ENCODE measurements at places on chromosomes 5 and 9.
A peak's percentile ranks its signal among the peaks of the same experiment; 100 is the strongest.

- DNase-seq, result no peak
These were observed 70.0 kb upstream of the SSBP2 start for GRCh38 chr5:81820863-81821262.

DNA sequence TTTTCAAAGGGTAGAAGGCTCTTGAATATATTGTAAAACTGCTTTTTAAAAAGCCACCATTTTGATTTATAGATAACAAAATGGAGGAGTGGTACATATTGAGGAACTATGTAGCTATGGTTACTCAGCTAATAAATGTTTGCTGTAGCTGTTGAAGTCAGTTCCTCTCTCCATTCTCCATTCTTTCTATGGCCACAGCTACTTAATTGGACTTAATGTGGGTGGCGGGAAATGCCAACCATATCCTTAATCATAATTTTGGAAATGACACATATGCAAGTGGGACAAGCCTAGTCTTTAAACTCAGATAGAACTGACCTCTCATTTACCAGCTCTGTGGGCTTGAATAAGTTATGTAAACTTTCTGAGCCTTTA is 10.6 kb downstream of the CDKN2A start:
- no peak for DNase-seq

DNA sequence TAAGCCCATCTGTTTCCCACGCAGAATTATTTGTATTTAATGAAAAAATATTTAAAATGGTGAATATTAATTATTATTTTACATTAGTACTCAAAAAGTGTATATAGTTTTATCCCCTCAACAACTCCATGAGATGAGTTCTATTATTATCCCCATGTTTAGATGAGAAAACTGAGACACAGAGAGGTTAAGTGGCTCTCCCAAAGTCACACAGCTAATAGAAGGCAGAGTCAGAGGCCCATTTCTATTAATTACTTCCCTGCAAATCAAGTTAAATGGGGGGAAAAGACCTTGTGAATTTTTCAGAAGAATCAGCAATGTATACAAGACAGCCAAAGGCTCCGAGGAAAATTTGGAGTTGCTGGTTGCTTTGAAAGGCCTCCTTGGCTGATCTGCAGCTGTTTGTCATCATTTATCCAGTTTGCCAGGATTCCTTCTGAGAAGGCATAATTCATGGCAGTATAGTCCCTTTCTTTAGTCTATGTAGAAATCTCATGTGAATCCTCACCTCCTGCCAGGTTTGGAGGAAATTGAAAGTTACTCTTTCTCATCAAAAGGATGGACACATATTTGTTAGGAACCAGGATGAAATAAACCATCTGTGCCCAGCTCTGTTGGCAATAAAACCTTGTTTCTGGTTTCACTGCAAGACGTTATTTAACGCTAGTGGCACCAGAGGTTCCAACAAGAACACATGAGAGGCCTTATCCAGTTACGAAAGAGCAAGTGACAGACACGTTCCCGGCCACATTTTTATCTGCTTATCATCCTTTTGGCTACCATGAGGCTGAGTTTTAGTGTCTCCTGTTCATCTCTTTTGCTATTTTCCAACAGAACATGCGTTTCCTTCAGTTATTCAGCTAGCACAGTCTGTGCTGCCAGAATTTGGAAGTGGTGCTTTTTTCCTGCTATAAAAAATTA is 621 bp downstream of the FYB1 start:
- DNase-seq, result peak; percentile 32

GRCh38 chr5:62124266-62124665 is 181.7 kb upstream of the KIF2A start:
- DNase-seq, result no peak

GRCh38 chr5:40603378-40603777 is 76.3 kb upstream of the PTGER4 start:
- DNase-seq, result no peak

DNA sequence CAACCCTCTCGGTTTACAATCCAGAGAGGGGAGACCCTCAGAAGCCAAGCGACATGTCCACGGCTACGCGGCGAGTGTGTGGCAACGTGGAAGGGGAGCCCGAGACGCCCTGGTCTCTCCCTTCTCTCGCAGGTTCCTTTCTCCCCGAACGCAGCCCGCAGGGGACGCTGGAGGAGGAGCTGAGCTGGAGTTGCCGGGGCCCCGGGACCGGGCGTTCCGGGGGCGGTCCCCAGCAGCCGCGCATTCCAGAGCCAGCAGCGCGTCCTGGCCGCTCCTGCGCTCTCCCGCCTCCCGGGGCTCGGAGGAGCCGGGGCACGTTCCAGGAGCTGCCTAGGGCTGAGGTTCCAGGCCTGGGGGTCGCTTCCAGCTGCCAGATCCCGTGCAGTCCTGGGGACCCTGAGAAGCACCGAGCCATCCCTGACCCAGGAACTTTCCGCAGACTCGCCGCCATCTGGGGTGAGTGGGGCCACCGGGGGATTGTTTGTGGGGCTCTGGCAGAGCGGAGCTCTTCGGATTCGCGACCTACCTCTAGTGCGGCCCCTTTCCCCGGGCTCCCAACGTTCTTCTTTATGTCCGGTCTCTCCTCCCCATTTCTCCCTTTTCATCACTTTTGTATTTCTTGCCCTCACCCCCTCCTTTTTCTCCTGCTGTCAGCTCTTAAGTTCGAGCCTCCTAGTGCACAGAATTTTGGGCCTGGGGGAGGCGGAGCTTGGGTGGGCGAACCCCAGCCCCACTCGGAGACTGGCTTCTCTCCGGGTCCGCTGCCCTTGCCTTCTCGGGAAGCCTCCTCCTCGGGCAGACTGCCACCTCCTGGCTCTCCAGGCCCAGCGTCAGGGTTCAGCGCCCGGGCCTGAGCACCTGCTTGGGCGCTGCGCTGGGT is at the start of gene SMIM3:
TSS of gene SMIM3 (plus strand) at position 241 of the 880 bp plus-strand sequence. CDS start 16,684 bp downstream, outside the sequence.
- peak; percentile 90 for DNase-seq

GRCh38 chr5:42168091-42168670 is 243.1 kb downstream of the FBXO4 start:
- DNase-seq, result no peak

GRCh38 chr9:122402403-122402871 is 31.6 kb downstream of the PTGS1 start:
- peak; percentile 89 for DNase-seq

DNA sequence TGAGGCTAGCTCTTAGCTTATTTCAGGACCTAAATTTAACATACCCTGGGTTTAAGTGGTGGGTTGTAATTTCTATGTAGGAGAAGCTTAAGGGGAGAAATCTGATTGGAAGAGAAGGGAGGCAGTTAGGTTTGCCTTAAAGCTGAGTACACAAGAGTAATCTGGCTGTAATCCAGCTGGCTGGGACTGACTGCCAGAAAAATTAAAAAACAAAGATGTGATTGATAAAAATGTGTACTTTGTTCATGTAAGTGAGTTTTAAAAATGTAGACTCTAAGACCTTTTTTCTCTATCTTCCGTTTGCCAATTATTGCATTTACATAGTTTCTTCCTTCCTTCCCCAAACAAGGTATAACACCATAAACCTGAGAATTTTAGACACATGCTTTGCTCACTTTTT is 17.5 kb upstream of the MSMP start:
- no peak for DNase-seq

DNA sequence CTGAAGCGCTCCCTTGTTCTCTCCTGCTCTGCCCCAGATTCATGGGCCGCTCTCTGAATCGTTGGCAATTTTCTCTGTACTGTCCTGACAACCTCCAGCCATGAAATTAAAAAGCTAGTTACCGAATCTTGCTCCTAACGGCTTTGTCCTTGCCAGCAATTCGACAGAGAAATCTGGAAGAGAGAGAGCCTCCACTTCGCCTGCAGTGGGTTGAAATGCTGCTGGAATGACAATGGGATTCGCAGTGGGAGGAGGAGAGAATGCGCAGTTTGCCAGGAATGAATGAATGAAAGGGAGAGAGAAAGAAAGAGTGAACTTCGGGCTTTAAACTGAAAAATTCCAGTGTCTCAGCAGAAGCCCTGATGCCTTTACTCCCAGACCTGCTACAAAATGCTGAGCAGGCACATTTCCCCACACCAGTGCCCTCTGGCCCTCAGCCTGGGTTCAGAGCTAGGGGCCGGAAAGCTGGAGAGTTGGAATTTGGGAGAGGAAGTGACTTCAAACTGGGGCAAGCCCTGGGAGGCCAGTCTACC is 11.5 kb upstream of the BOD1 start:
- DNase-seq, result no peak

DNA sequence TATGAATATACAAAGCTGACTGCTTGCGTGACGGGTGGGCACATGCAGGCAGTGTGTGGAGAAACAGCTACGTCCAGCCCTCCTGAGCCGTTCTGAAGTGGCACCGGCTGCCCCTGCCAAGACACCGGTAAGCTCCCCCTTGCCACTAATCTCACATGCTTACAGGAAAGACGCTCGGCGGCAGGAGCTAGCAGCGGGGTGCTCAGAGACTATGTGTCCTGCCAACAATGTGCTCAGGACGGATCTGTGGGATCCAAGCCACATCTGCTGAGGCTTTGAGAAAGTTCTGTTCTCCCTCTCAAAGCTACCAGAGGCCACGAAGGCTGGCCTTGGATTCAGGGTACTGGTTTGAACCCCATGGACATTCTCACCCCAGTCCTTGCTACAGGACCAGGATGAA is 157.2 kb upstream of the PHYKPL start:
- no peak for DNase-seq

DNA sequence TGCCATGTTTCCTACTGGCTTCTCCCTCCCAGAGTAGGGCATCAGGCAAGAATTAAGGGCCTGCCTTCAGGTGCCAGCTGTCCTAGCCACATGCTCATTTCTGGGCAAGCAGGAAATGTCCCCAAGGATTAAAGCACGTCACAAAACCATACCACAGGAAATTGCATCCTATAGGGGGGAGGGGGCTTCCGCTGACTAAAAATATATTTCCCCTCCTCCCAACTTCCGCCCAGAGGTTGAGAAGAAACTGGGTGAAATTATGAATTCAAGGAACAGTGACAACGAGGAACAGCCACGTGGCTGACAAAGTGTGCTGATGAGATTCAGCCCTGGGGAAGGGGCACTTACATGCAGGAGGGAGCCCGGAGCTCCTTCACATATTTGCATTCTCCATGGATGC is 4.1 kb downstream of the HBEGF start:
- DNase-seq, result no peak

GRCh38 chr9:88998503-88998902 is 7.2 kb downstream of the S1PR3 start:
- DNase-seq, result no peak

GRCh38 chr5:372996-373709 is 51.6 kb downstream of the AHRR start:
- no peak for DNase-seq

DNA sequence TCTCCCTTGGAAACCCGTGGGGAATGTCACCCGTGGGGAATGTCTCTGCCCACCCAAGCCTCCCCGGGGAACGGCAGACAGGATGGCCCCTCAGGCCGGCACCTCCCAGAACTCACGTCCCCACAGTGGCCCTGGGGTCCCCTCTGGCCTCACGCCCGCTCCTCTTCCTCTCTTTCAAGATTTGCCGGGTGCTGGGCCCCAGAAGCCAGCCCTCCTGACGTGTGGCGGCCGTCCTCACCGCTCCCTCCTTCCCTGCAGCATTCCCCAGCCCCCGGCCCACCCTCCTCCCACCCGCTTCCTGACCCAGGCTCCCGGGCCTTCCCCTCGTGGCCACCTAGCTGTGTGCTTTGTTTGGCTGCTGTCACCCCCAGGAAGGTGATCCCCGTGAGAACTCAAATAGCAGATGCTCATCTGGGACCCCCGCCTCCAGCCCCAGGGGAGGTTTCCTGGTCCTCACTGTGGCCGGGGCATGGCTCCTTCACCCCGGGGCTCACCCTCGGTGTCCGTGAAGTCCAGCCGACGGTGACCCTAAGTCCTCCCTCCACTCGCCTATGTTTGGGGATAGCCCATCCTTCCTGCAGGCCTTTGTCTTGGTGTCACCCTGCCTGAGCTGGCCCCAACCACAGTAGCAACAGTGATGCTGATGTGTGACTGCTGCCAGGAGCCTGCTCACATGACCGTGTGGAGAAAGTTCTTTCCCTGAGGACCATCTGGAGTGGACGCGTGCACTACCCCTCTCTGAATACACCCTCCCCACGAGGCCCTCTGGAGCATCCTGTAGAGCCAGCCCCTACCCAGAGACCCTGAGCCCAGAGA is 163.3 kb upstream of the IER5L start:
- no peak for DNase-seq

GRCh38 chr5:78761840-78762239 is 113.3 kb upstream of the LHFPL2 start:
- no peak for DNase-seq

- DNase-seq, result no peak
These were observed 30.4 kb downstream of the GLT6D1 start for GRCh38 chr9:135608999-135609317.

GRCh38 chr5:14357851-14358250 is 214.7 kb downstream of the TRIO start:
- no peak for DNase-seq

- DNase-seq, result no peak
These were observed 22.1 kb downstream of the MRRF start for GRCh38 chr9:122286764-122287163.

GRCh38 chr9:113026200-113026599 is 14.2 kb upstream of the ZNF883 start:
- no peak for DNase-seq

DNA sequence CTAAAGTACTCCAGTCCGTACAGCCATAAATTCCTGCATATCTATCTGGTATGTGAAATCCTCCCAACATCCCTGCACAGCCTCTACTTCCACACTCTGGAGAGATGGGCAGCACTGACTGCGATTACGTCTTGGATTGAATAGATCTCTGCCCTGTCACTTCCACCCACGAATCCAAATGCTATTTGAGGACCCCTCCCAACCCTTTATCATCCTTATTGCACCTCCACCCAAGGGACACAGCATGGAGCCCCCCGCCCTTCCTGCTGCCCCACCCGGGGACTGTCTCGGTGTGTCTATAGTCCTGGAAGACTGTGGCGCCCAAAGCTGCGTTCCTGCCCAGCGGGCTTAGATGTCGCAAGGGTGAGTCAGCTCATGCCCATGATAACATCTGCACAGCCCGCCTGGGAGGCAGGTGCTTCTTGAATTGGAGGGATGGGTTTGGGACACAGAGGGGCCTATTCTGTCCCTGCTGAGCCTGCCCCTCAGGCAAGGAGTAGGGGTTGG is 105.7 kb upstream of the HAND1 start:
- no peak for DNase-seq

DNA sequence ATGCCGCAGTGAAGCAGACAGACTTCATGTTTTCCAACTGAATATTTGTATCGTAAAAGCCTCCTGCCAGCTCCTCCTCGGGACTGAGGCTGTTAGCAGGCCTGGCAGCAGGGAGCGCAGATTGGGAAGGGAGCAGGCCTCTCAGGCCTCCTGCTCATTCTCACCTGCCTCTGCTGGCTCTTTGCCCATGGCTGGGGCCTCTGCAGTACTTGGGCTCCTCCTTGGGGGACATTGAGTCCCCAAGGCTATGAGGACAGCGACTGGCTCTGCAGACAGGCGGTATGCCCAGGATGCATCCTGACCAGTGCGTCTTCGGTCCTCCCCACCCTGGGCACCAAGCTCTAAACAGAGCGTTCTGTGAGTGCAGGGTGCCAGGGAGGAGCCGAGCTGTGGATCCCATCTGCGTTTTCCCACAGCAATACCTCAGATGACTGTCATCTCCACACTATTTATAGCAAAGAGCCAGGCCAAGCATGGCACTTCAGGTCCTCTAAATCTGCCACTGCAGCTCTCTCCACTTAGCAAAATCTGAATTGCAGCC is 38.7 kb downstream of the TSTD2 start:
- no peak for DNase-seq

GRCh38 chr9:136761545-136761981 is 2.8 kb downstream of the LCN15 start:
- DNase-seq, result no peak

All from AG20443 (cell line).